Large intestine (tissue), 12 donors: ENCODE measurements at places on chromosomes 2 and 18. TPM values are rescaled to one million over a fixed set of nuclear protein-coding genes. Genes with fewer than 3 reads are reported as not detected.

DNA sequence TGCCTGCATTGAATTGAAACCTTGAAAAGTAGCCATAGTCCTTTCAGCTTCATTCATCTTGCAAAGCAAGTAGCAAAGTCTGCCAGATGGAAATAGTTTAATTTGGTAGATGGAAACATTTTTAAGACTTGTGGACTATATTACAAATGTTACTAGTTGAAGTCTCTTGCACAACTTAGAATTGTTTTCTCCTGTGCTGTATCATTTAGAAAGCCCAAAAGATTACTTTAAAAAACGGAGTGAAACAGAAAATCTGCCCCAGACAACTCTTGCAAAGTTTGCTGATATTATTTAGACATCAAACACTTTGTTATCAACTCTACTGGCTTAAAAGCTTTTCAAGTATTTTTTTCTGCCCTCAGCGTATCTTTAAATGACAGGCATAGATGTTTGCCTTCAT, 335.0 kb downstream of the RPRM start:
- DNase-seq: no peak

The RIT2 gene
- 1.9 TPM for polyA plus RNA-seq

The TUBA3E gene
- polyA plus RNA-seq: 0.09 TPM

DNA sequence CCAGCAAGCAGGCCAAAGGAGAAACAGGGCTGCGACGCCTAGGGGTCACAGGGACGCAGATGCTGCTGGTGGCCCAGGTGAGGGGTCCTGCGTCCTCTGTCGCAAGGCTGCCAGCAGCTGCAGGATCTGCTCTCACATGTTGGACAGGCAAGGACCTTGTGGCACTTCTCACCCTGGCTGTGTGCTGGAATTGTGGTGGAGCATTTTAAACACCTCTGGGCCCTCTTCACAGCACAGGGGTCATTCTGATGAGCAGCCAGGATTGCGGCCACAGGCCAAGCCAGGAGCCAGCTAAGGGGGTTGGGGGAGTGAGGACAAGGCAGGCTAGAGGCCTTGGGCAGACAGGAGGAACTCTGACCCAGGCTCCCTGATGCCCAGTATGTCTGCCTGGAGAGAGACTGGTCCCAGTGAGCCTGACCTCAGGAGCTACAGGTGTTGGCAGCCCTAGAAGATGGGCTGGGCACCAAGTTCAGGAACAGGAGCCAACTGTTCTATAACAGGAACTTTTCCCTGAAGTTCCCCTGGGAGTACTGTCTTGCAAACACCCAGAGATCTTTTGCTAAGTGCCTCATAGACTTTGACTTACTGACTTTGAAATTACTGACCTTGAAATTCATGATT, 40.2 kb downstream of the EFR3B start:
- DNase-seq: no peak

GRCh38 chr2:127506510-127506909, 19.8 kb downstream of the IWS1 start:
- no peak for DNase-seq

GRCh38 chr2:36404318-36404717, 48.7 kb downstream of the CRIM1 start:
- no peak for DNase-seq

DNA sequence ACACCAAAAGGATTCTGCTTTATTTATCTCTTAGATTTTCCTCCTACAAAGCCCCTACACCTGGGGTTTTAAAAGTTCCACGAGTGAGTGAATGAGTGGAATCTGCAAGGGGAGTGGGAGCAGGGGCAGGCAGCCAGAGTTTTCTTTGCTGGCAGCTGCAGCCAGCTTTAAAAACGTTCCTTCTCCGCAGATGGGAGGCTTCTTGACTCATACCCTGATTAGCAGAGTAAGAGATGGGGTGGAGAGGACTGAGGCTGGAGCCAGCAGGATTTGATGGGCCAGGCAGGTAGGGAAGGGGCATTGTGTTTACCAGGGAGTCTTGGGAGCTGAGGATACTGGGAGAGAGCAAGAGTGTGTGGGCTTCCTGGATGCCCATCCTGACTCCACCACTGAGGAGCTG, 99.6 kb upstream of the TNP1 start:
- no peak for DNase-seq

The MYO7B gene
- 254 TPM for polyA plus RNA-seq

DNA sequence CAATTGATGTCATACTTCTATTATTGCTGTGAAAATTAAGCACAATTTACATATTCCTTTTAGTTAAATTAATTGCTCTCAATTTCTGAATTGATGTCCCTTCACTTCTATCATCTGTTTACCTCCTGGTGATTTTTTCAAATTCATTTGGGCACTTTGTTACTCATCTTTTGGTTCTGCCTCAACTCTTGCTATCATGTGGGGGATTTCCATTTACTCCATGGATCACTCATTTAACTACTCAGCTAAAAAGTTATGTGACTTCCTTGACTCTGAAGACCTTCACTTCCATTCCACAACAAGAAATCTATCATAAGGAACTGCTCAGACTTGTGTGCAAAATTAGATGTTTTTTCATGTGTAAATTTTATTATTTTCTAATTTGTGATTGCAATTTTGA, 126.2 kb downstream of the EHBP1 start:
- DNase-seq: no peak

- DNase-seq: no peak
These were observed 20.3 kb downstream of the PLEK start for GRCh38 chr2:68385220-68385906.

DNA sequence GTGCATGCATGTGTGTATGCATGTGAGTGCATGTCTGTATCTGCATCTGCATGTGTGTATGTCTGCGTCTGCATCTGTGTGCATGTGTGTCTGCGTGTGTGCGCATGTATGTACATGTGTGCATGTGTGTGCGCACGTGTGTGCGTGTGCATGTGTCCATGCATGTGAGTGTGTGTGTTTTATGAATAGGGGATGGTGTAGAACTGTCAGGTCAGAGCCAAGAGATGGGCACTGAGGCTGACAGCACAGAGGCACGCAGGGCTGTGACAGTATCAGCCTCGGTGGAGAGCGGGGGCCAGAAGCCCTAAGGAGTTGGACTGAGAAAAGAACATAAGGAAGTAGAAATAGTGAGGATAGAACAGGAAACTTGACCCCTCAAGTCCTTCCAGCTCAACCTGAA, 494.0 kb upstream of the MYT1L start:
- DNase-seq: no peak

GRCh38 chr2:99088017-99088416, 53.5 kb upstream of the C2orf15 start:
- no peak for DNase-seq

DNA sequence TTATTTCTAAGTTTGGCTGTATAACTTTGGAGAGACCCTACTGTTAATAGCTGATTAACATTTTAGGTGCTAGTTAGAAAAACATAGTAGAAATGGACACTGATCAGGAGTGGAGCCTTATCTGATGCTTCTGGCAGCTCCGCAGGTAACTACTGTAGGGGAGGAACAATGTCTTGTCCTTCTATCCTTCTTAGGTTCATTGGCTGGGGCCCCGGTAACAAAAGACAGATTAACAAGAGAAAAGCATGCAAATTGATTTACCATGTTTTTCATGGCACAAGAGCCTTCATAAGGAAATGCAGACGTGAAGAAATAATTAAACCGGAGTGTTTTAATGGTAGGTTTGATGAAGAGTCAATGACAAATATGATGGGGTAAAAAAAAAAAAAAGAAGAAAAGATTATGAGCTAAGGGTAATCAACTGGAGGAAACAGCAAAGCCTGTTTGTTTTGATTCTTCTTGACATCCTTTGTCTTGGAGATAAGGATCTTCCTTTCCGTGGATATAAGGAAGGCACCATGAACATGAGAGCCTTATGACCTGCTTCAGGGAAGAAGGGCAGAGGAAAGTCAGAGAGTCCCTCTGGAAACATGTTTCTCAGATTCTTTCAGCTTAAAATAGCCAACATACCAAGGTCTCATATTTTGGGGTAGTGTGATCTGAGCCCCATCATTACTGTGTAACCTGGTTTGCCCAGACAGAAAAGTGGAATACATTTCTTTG, 62.4 kb upstream of the GCFC2 start:
- no peak for DNase-seq

The SLC23A3 gene
- 6.2 TPM for polyA plus RNA-seq

GRCh38 chr2:132384491-132385151, 32.0 kb upstream of the GPR39 start:
- DNase-seq: no peak

DNA sequence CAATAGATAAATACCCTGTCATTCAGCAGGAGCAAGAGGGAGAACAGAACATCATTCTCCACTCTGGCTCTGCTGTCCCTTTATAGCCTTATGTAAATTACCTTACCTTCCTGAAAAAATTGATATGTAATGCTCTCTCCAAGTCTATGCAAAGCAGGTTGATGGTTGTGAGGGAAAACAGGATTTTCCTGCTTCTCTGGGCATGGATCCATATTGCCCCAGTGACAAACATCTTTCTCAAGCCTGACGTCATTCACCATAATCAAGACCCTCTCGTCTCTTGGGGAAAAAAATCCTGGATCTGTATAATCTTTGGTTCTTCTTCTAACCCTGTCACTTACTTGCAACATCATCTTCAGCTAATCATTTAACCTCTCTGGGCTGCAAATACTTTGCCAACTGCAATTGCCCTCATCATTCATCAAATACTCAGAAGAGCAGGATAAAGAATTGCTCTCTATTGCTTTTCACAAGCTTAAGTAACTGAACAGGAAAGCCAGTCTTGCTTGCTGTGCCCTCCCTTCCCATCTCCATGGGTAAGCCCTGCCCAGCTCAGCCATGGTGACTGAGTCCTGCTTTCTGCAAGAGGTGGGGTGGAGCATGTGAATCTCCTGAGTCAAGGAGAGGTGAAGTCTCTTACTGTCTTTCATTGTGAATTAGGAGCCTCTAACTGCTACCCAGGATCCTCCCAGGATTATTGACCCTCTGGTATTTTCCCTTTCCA, 123.7 kb upstream of the KLF7 start:
- no peak for DNase-seq

DNA sequence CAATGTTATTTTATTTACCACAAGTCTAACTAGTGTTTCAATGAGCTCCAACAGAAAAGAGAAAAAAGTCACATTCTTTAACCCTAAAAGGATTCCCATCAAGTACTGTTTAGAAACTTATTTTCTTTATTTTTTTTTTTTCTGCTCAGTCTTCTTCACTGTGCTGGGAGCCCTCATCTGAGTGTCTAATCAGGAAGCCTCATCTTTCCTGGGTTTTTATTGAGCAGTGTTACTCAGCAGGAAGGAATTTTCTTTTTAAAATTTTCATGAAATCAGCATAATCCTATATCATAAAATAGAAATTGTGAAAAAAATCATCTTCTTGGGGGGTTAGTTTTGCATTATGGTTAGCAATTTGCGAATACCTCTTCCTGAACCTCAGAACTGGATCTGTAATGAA, 453.8 kb downstream of the CDH2 start:
- no peak for DNase-seq

- no peak for DNase-seq
These were observed 27.7 kb upstream of the ASB18 start for GRCh38 chr2:236291911-236292310.

The FAM110C gene
- polyA plus RNA-seq: 20.0 TPM

DNA sequence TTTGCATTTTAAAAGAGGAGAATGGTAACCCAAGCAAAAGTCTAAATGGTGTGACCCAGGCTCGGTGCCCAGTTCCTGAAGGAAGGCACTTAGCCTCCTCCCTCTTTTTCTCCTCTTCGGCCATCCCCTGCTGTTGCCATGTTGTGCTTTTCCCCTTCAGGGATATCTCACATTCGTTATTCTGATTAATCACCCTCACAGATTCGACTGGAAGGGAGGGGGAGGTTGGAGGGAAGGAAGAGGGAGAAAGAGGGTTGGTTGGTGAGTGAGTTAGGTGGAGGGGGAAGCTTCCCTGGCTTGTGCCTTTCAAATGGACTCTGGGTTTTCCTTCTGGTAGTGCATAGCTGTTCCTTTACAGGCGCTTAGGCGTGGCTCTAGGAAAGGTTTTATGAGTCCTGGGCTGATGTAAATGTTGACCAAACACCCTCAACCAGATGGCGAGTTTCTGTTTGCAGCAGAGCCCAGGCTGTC, 39.0 kb upstream of the LYPD6B start:
- DNase-seq: peak; percentile 50

DNA sequence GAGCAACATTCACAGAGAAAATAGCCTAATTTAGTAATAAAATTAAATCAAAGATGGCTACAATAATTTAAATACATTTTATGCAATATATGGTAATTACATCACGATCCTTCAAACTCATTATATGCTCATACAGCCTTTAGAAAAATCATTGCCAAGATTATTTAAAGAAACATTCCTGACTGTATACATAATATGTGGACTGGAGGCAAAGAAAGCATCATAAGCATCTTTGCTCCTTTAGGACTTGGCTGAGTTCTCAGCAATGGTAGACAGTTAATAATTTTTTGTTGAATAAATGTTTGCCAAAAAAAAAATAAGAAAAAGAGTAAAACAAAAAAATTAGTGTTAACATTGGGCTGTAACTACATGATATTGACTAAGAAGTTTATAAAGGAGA, 26.9 kb downstream of the NCKAP5 start:
- DNase-seq: no peak

The CMPK2 gene
- 13.3 TPM for polyA plus RNA-seq

The GPR155 gene
- 3.7 TPM for polyA plus RNA-seq

GRCh38 chr18:64653068-64653467, 504.2 kb upstream of the LINC00305 start:
- DNase-seq: no peak
